ENCODE measurements at places on chromosomes 3 and 15. TPM values are rescaled to one million over a fixed set of nuclear protein-coding genes. Genes with fewer than 3 reads are reported as not detected.

GOLGA8S gene
- total RNA-seq: 0.12 TPM

NRG4 gene
- 2.5 TPM for total RNA-seq

NDUFB5 gene
- 105 TPM for total RNA-seq

BTLA gene
- total RNA-seq: 0.23 TPM
